ENCODE measurements at places on chromosomes 12 and 14.

DNA sequence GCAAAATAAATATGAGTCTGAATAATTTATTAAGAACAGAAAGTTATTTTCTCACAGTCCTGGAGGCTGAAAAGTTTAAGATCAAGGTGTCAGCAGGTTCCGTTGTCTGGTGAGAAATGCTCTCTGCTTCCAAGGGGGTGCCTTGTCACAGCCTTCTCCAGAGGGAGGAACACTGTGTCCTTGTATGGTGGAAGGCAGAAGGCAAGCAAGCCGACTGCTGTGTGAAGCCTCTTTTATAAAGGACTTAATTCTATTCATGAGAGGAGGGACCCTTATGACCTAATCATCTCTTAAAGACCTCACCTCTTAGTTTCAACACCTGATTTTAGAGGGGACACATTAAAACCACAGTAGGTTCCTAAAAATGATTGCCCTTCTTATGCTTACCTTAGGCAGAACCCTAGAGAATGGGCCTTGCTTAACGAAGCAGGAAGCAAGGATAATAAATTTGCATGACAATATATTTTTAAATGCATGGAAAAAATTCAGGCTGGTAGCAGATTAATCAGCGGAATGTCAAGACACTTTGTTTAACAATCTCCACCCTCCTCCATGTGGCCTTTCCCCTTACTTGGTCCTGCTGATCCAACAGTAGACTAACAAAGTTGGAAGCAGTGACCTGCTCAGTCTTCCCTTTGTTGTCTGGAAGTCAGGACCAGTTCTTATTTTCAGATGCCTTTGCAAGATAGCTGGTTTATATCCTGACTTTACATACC is 154.9 kb downstream of the DYRK2 start:
- DNase-seq, result no peak

DNA sequence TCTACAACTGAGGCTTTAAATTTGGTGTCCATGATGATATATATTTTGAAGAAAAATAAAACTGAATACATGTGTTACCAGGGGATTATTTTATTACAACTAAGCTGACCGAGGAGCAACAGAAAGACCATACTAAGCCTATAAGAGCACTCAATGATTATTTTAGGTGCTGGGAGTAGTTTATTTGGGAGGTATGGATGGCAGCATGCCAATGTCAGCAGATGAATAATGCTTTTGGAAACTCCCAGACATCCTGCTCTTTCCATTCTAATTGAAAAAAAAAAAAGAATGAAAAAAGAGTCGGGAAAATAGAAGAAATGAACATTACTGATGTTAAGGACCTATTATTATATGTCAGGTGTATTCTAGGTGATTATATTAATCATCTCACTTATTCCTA is 441.2 kb downstream of the BTG1 start:
- DNase-seq, result no peak

DNA sequence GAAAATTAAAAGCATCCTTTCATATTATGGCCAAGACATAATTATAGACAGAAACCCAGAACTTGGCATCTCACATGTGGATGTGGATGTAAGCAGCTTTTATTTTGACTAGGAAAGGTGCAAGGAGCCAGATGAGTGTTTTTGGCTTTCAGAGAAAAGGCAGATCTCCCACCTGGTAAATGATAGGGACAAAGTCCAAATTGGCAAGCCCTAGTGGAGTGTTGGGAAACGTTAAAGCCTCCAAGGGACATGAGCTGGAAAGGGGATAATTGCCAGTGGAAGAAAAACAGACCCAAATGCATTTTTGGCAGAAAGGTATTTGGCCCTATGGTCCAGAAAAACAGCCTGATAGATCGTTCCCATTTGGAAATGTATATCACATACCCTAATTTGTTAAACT is 60.1 kb downstream of the KLHL28 start:
- no peak for DNase-seq

DNA sequence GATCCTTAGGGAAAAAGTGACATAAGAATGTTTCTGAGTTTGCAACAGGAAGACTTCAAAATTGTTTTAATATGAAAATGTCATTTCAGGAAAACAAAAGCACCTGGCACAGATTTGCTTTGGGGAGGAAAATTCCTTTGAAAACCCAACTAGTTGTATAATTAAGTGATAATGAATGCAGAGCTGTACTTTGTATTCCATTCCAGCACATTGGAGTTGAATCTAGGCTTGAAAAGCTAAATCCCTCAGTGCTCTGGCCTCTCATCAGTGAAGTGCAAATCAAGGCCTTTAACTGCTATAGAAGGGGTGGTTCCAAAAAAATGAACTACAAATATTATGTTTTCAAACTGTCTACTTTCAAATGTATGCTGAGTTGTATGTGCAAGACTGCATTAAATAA is 19.6 kb upstream of the C12orf42 start:
- no peak for DNase-seq

- DNase-seq, result no peak
These were observed 14.7 kb upstream of the TMED10 start for GRCh38 chr14:75191100-75191499.

GRCh38 chr14:60989599-60989998 is 8.6 kb downstream of the SLC38A6 start:
- no peak for DNase-seq

DNA sequence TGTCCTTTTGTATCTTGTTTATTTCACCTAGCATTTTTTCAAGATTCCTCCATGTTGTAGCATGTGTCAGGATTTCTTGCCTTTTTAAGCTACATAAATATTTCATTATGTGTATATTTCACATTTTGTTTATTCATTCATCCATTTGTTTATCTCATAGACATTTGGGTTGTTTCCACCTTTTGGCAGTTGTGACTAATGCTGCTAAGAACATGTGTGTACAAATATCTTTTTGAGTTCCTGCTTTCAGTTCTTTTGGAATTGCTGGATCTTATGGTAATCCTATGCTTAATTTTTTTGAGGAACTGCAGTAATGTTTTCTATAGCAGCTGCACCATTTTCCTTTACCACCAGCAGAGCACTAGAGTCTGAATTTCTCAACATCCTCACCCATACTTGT is 62.4 kb downstream of the SCN8A start:
- DNase-seq, result no peak
